ENCODE measurements at places on chromosomes 16 and 17. TPM values are rescaled to one million over a fixed set of nuclear protein-coding genes. Genes with fewer than 3 reads are reported as not detected.

KRT28 gene
- not detected for polyA plus RNA-seq

ARHGAP23 gene
- polyA plus RNA-seq, result not detected

AMFR gene
- polyA plus RNA-seq, result 290 TPM

TBC1D3C gene
- not detected for polyA plus RNA-seq

FOXO3B gene
- 1.1 TPM for polyA plus RNA-seq

GRCh38 chr16:53726625-53727024, 22.7 kb downstream of the FTO start:
- no peak overlapping the region for H3K4me3 ChIP-seq
- peaks cover 29% of the 10 kb centered on the region for H3K4me1 ChIP-seq
- no peak for DNase-seq
- H3K27ac ChIP-seq, result peak overlapping the region; percentile 51
- no peaks in the 10 kb centered on the region for H3K27me3 ChIP-seq
- H3K36me3 ChIP-seq, result peaks cover 14% of the 10 kb centered on the region

GRCh38 chr16:10995565-10995964, 51.2 kb downstream of the CLEC16A start:
- DNase-seq, result no peak
- no peaks in the 10 kb centered on the region for H3K4me1 ChIP-seq
- no peaks in the 10 kb centered on the region for H3K27me3 ChIP-seq
- peaks cover 34% of the 10 kb centered on the region for H3K36me3 ChIP-seq
- H3K27ac ChIP-seq, result no peak overlapping the region

GRCh38 chr17:71378036-71378435, 742.8 kb upstream of the SOX9 start:
- no peak overlapping the region for H3K4me3 ChIP-seq
- H3K27ac ChIP-seq, result no peak overlapping the region
- H3K27me3 ChIP-seq, result no peaks in the 10 kb centered on the region
- H3K36me3 ChIP-seq, result no peaks in the 10 kb centered on the region
- no peaks in the 10 kb centered on the region for H3K4me1 ChIP-seq
- DNase-seq, result no peak
